DMS 273 treated with DMSO at 0.1 percent for 48 hours (cell line): ENCODE measurements at places on chromosomes 12 and 14.
A peak's percentile ranks its signal among the peaks of the same experiment; 100 is the strongest.

- DNase-seq, result no peak
These were observed 6.1 kb downstream of the SPRING1 start for GRCh38 chr12:116731801-116732200.

DNA sequence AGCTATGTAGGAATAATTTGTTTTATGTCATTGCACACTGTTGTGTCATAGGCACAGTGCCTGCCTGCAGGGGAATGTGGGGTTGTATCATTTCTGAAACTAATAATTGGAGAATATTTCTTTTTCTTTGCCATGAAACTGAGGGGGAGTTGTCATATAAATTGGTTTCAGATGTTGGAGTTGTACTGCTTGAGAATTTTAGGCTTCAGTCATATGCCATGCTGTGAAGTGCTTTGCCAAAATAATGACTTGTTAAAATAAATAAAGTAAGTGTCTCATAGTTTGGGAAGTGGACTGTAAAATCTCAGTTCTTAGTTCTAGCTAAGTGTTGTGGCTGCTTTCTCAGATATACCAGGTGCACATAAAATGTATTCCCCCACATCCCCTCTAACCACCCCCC is 116.8 kb downstream of the DAAM1 start:
- no peak for DNase-seq

- DNase-seq, result no peak
These were observed 19.1 kb downstream of the BBS10 start for GRCh38 chr12:76329159-76329558.

- no peak for DNase-seq
These were observed 105.3 kb upstream of the FOXG1 start for GRCh38 chr14:28661171-28661772.

DNA sequence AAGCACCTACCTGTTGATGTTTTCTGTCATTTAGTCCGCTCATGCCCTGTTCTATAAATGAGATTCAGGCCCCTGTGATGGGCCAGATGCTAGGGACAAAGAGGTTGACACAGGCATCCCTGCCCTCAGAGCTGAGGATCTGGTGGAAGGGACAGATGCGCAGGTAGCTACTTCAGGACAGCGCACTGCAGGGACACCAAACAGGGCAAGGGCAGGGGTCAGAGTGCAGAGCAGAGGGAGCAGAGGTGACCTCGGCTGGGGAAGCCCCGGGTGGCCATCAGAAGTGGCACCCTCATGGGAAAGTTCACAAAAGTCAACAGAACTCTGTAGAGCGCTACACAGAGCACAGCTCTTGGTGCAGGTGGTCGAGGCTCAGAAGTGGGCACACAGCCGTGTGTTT is 5.6 kb upstream of the PNMA1 start:
- no peak for DNase-seq

DNA sequence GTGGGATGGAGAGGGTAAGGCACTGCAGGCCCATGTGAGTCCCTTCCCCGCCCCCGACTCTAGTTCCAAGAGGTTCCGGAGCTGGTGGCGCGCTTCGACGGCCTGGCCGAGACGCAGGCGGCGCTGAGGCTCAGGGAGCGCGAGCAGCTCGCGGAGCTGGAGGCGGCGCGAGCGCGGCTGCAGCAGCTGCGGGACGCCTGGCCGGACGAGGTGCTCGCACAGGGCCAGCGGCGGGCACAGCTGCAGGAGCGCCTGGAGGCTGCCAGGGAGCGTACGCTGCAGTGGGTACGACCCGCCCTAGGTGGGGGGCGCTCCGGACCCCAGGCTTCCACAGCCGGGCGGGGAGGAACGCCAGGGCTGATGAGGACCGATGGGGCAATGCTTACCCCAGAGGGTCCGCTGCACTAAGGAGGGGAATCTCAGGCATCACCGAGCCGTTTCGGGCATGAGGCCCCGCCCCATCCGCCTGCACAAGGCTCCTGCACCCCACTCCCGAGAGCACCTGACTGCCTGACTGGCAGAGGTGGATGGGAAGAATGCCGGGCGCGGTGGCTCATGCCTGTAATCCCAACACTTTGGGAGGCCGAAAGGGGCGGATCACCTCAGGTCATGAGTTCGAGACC is 4.9 kb downstream of the CFAP73 start:
- DNase-seq, result no peak

DNA sequence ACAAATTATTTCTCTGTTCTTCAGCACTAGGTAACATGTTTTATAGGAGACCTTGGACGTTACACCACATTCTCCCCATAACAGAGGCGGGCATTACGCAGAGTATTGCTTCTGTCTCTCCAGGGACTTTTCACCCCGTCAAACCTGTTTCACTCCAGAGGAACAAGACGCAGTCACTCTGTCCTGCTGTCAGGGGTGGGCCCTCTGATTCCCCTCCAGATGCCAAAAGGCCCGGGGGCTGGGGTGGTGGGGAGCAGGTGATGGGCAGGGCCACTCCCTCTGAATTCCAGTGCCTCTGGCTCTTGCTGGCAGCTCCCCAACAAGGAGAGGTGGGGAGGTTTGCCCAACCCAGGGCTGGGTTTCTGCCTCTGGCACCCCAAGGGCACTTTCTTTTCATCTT is 71.9 kb downstream of the NTF3 start:
- DNase-seq, result no peak

GRCh38 chr14:103500148-103500990 is 22.3 kb downstream of the CKB start:
- DNase-seq, result peak; percentile 53

GRCh38 chr14:86334355-86334754 is 804.4 kb downstream of the FLRT2 start:
- DNase-seq, result no peak

- DNase-seq, result no peak
These were observed 204.4 kb downstream of the TMX1 start for GRCh38 chr14:51444353-51445000.

- no peak for DNase-seq
These were observed 80.6 kb upstream of the HIF1A start for GRCh38 chr14:61614693-61615092.

- no peak for DNase-seq
These were observed 164.5 kb downstream of the TMTC3 start for GRCh38 chr12:88306471-88307069.

DNA sequence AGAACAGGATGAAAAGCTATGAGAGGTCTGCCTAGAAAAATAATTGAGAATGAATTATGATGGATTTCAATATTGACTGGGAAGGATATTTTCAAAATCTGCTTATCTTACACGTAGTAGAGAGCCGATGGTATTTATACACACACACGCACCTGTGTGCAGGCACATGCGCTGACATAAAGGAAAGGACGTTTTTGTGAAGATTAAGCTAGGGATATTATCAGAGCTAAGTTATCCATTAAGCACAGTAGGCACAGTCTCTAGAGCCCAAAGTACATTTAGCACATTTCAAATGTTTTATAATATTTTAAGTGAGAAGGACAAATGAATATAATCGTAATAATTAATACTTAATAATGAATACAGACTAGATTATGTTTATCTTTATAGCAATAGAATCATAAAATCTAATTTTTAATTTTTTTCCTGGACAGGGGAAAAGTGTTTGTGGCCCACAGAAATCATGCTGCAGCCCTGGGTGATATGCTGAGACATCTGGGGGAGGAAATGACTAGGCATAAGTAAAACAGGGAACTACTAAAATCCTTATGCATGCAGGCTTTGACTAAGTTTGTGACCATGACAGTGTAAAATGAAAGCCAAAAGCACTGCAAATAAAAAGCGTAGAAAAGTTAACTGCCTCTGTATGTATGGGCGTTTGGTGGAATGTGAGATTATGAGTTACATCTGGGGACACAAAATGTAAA is 146.1 kb downstream of the KITLG start:
- DNase-seq, result no peak

DNA sequence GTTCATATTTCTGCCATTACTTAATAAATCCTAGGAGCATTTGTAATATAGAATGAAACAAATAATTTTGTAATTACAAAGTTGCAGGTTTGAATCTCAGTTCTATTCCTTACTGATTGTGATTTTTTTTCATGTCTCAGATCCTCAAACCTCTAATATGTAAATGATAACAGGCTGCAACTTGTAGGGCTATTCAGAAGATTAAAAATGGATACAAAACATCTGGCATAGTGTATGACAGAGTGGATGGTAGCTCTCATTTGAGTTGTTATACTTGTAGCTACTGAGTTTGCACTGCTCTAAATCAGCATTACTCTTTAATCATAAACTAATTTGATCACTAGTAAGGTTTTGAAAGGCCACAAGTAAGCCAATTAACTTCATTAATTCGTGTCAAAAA is 406.3 kb upstream of the MGAT4C start:
- DNase-seq, result peak; percentile 22
